ENCODE measurements at places on chromosomes 12 and 14. TPM values are rescaled to one million over a fixed set of nuclear protein-coding genes. Genes with fewer than 3 reads are reported as not detected.

DNA sequence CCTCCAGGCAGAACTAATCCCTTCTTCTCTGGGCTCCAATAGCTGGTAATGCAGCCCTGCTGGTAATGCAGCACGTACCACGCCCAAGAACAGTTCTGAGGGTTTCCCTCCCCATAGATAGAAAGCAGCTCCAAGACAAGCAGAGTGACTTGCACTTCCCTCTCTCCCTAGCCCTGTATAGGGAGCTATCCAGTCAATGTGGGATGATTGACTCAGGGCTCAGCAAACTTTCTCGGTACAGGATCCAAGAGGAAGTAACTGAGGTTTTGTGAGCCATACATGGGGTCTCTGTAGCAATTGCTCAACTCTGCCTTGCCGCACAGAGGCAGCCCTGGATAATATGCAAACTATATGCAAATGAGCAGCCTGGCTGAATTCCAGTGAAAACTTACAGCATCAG is 15.5 kb upstream of the FKBP4 start:
- no peak overlapping the region for H3K4me3 ChIP-seq
- no peaks in the 10 kb centered on the region for H3K27me3 ChIP-seq
- no peaks in the 10 kb centered on the region for H3K36me3 ChIP-seq

- H3K4me1 ChIP-seq, result no peaks in the 10 kb centered on the region
- H3K27me3 ChIP-seq, result no peaks in the 10 kb centered on the region
- no peak overlapping the region for H3K27ac ChIP-seq
- DNase-seq, result no peak
Measured at GRCh38 chr12:128513331-128513730, 246.4 kb downstream of the TMEM132C start.

DNA sequence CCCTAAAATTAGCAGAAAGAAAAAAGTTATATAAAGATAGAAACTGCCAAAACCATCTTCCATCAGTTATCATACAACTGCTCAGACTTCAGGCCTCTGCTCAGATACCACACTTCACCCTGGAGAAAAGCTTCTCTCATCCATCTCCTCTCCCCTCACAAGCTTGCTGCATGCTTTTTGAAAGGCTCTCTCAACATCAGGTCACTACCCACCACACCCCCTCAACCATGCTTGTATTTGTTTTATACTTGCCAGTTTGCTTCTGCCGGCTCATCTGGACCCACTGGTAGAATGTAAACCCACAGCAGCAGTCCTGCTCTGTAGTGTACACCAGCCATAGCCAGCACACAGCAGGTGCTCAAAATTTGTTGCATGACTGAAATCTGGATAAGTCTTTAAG is 8.8 kb downstream of the PPP1CC start:
- H3K4me3 ChIP-seq, result no peak overlapping the region
- H3K36me3 ChIP-seq, result no peaks in the 10 kb centered on the region
- H3K27ac ChIP-seq, result no peak overlapping the region

- no peak overlapping the region for H3K27ac ChIP-seq
- H3K36me3 ChIP-seq, result no peaks in the 10 kb centered on the region
- H3K4me1 ChIP-seq, result peaks cover 10% of the 10 kb centered on the region
Measured at GRCh38 chr12:71846322-71846940, 6.9 kb downstream of the TBC1D15 start.

Gene CLEC4D
- total RNA-seq, result 0.15 TPM

Gene PPP1R12A
- 137 TPM for total RNA-seq

DNA sequence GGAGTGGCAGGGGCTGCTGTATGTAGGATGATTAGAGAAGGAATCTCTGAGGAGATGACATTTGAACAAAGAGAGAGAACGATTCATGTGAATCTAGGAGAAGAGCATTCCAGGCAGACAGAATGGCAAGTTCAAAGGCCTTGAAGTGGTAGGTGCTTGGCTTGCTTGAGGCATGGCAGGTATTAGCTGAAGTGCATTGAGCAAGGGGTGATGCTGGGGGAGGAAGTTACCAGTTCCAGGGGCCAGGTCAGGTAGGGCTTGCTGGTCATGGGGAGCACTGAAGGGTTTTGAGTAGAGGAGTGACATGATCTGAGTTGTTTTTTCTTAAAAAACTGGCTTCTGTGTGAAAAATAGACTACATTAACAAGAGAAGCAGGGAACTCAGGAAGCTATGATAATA is 71.8 kb downstream of the SPATS2 start:
- H3K27ac ChIP-seq, result no peak overlapping the region
- H3K4me3 ChIP-seq, result no peak overlapping the region
- no peaks in the 10 kb centered on the region for H3K36me3 ChIP-seq
- DNase-seq, result no peak

GRCh38 chr14:56390859-56391258 is 188.7 kb upstream of the TMEM260 start:
- H3K4me1 ChIP-seq, result no peaks in the 10 kb centered on the region
- no peak overlapping the region for H3K27ac ChIP-seq
- no peaks in the 10 kb centered on the region for H3K27me3 ChIP-seq

GRCh38 chr12:19847294-19848059 is 408.2 kb downstream of the AEBP2 start:
- no peak overlapping the region for H3K4me3 ChIP-seq
- H3K27me3 ChIP-seq, result no peaks in the 10 kb centered on the region
- H3K4me1 ChIP-seq, result no peaks in the 10 kb centered on the region
- DNase-seq, result no peak

- peak overlapping the region; percentile 58 for H3K27ac ChIP-seq
- no peak overlapping the region for H3K4me3 ChIP-seq
- no peaks in the 10 kb centered on the region for H3K27me3 ChIP-seq
- H3K4me1 ChIP-seq, result no peaks in the 10 kb centered on the region
- H3K36me3 ChIP-seq, result no peaks in the 10 kb centered on the region
Measured at GRCh38 chr14:28576523-28576922, 190.1 kb upstream of the FOXG1 start.

DNA sequence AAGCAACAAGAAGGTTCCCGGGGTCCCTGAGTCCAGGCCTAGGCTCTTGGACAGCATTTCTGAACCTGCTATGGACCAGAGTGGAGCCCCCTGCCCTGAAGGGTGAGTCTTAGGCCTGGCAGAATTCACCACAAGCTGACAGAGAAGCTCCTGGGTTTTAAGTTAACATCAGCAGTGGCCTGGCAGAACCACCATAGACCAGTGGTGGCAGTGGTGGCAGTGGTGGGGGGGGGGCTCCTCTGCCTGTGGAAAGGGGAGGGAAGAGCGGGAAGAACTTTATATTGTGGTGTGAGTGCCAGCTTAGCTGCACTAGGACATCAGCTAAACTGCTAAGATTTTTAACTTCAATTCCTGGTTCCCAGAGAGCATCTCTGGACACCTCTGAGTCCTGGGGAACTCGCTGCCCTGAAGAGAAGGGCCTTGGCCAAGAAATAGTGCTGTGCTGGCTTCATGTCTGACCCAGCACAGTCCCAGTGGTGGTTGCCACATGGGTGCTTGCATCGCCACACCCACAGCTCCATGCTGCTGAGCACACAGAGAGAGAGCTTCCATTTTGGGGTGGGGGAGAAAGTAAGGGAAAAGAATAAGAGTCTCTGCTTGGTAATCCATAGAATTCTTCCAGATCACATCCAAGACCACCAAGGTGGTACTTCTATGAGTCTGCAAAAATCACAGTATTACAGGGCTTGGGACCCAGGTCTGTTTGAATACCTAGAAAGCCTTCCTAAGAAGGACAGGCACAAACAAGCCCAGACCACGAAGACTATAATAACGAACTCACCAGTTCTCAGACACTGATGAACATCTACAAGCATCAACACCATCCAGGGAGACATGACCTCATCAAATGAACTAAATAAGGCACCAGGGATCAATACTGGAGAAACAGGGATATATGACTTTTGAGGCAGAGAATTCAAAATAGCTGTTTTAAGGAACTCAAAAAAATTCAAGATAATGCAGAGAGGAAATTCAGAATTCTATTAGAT is 20.4 kb upstream of the RNF212B start:
- H3K27me3 ChIP-seq, result no peaks in the 10 kb centered on the region
- no peaks in the 10 kb centered on the region for H3K4me1 ChIP-seq
- no peak for DNase-seq
- no peaks in the 10 kb centered on the region for H3K36me3 ChIP-seq
- H3K4me3 ChIP-seq, result no peak overlapping the region

GRCh38 chr12:13976880-13977279 is 4.5 kb downstream of the GRIN2B start:
- H3K27ac ChIP-seq, result no peak overlapping the region
- no peaks in the 10 kb centered on the region for H3K4me1 ChIP-seq
- no peak for DNase-seq
- H3K36me3 ChIP-seq, result no peaks in the 10 kb centered on the region
- H3K4me3 ChIP-seq, result no peak overlapping the region

Gene KLRC2
- total RNA-seq, result 2.1 TPM

GRCh38 chr12:76890151-76891143 is 11.6 kb upstream of the CSRP2 start:
- H3K27ac ChIP-seq, result no peak overlapping the region
- no peak for DNase-seq
- no peaks in the 10 kb centered on the region for H3K36me3 ChIP-seq
- H3K4me3 ChIP-seq, result no peak overlapping the region
- no peaks in the 10 kb centered on the region for H3K27me3 ChIP-seq
- no peaks in the 10 kb centered on the region for H3K4me1 ChIP-seq

DNA sequence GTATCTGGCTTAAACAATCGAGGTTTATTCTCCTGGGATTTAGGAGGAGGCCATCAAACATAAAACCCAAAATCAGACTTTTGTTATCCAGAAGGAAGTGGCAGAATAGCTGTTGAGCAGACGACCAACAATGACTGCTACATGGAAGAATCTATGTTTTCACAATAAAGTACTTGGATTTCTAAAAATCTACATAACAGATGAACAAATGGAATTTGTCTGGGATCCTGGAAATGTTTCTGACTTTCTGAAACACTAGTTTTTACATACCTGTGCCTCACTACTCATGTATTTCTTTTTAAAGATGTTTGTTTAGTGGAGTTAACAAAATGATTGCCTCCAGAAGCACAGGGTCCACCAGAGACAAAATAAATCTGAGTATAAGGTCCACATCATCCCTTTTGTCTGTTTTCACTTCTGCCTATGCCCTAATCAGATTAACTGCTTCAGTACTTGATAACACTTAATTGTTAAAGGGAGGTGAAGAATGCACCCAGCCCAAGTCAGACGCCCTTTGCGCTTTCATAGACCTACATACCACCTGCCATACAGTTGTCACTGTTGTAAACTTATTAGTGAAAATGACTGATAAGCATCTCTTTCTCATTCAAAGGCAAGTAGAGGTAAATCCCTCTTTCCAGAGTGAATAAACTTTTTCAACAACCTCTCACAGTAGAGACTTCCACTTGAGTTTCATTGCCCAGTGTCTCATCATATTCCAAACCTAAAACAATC is 164.6 kb downstream of the EGLN3 start:
- H3K27me3 ChIP-seq, result no peaks in the 10 kb centered on the region
- H3K27ac ChIP-seq, result no peak overlapping the region
- DNase-seq, result no peak
- no peak overlapping the region for H3K4me3 ChIP-seq
- H3K4me1 ChIP-seq, result no peaks in the 10 kb centered on the region

DNA sequence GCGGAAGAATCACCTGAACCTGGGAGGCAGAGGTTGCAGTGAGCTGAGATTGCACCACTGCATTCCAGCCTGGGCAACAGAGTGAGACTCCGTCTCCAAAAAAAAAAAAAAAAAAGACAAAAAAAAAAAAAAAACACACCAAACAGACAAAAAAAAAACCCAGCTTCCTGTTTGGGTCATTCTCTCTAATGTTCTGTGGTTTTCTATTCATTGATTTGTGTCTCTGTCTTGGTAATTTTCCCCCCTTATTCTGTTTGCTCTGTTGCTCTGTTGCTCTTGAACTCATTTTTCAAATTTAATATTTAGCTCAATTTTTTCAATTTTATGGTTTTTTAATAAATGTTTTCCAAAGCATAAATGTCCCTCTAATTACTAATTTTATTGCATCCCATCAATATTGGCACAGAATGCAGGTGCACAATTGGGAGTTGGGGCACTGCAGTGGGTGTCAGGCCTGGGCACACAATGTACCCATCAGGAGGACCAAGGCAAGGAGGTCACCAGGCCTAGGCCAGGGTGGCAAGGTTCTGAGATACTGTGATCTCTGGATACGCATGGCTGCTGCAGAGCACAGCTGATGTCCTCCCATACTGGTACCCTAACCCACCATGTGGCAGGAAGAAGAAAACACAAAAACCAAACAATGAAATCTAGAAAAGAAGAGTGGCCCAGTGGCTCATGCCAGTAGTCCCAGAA is 8.0 kb upstream of the GNPTAB start:
- H3K27me3 ChIP-seq, result no peaks in the 10 kb centered on the region
- H3K27ac ChIP-seq, result no peak overlapping the region
- H3K36me3 ChIP-seq, result no peaks in the 10 kb centered on the region
- DNase-seq, result no peak
- H3K4me3 ChIP-seq, result no peak overlapping the region

GRCh38 chr14:55835985-55836384 is 256.0 kb downstream of the KTN1 start:
- no peak overlapping the region for H3K27ac ChIP-seq
- H3K36me3 ChIP-seq, result no peaks in the 10 kb centered on the region
- no peaks in the 10 kb centered on the region for H3K4me1 ChIP-seq
- H3K27me3 ChIP-seq, result no peaks in the 10 kb centered on the region

GRCh38 chr12:66915306-66915904 is 236.5 kb upstream of the GRIP1 start:
- H3K36me3 ChIP-seq, result no peaks in the 10 kb centered on the region
- no peak for DNase-seq
- H3K4me3 ChIP-seq, result no peak overlapping the region
- no peak overlapping the region for H3K27ac ChIP-seq

GRCh38 chr14:58395562-58395811 is 243 bp upstream of the TOMM20L start:
- H3K27ac ChIP-seq, result peak overlapping the region; percentile 93

- DNase-seq, result no peak
- no peak overlapping the region for H3K27ac ChIP-seq
- H3K36me3 ChIP-seq, result no peaks in the 10 kb centered on the region
- H3K27me3 ChIP-seq, result no peaks in the 10 kb centered on the region
- H3K4me3 ChIP-seq, result no peak overlapping the region
Measured at GRCh38 chr12:51262758-51263177, 7.4 kb downstream of the SMAGP start.

DNA sequence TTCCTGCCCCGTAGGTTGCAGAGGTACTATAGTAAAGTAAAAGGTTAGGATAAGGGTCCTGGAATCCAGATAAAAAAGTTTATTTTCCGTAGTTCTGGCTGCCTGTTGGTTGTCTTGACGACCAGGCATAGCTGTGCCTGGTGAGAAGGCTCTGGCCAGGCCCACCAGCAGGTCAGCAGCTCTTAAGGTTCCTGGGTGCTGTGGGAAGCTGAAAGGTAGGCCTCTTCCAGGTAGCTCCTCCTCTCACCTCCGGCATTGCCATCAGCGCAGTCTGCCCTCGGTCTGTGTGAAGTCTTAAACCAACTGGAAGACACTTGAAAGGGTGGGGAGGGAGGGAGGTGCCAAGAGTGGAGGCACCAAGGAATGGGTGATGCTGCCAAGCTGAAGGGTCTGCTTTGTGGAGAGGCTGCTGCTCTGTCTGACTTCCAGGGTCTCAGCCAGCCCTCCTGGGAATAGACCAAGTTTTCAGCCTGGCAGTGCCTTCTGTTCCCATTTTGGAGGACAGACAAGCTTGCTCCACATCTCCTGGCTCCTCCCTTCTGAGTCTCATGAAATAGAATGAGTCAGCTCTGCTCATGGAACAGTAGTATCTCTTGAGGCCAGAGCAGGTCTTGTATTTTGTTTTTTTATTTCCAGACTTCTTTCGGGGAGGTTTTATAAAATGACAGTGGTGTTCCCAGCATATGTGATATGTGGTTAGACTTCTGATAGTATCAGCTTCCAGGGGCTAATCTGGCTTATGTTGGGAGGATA is 5.2 kb upstream of the ACADS start:
- H3K36me3 ChIP-seq, result peaks cover 9% of the 10 kb centered on the region
- H3K4me1 ChIP-seq, result no peaks in the 10 kb centered on the region
- no peaks in the 10 kb centered on the region for H3K27me3 ChIP-seq
- DNase-seq, result no peak
- H3K4me3 ChIP-seq, result no peak overlapping the region
- no peak overlapping the region for H3K27ac ChIP-seq

- H3K4me1 ChIP-seq, result no peaks in the 10 kb centered on the region
- no peak overlapping the region for H3K4me3 ChIP-seq
- no peak overlapping the region for H3K27ac ChIP-seq
Measured at GRCh38 chr14:64554556-64554955, 4.8 kb downstream of the PPP1R36 start.

Gene MED13L
- 279 TPM for total RNA-seq
